COR-L47 (cell line): ENCODE measurements at places on chromosomes 2 and 18.

DNA sequence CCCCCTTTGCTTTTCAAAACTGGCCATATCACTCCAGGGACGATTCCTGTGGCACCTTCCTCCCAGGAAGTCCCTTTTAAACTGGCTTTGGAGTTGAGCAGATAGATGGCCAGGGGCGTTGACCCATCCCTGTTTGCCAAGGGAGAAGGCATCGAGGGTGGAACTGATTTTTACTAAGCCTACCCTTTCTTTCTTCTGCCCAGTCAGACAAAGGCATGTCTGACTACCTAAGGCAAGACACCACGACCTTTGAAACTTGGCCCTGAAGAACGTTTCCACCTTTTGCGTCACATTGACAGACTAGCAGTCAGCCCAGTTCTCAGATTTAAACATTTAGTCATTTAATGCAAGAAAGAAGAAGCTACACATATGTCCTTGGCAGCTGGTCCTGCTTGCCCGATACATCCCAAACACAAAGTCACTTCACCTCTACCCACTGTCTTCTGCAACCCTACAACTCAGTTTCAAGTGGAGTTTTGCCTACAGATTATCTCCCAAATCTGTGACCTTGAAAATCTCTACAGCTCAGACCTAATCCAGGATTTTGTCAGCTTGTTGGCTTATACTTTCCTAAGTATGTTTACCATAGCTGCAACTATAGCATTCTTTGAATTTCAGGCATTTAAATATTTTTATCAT is 102.2 kb upstream of the IL1R2 start:
- no peak for DNase-seq

DNA sequence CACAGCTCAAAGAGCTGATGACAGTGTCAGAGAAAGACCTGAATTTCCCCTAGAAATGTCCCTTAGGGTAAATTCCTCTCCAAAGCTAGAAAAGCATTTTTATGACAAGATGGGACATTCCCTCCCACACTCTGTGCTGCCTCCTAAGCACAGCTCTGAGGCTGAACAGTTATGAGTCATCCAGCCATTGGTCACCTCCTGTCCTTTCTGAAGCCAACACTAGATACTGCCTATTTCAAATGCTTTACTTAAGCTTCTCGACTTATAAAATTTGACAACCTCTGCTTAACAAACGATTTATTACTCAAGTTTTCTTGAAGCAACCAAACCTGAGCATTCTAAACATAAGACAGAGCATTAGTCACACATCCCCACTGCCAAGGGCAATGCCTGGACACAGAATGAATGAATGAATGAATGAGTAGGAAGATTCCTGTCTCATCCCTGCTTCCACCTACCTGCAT is 35.4 kb downstream of the B4GALT6 start:
- no peak for DNase-seq

- no peak for DNase-seq
Observed at GRCh38 chr2:3669656-3670055, 11.7 kb downstream of the ALLC start.

GRCh38 chr18:13583576-13584550 is 142.5 kb downstream of the FAM210A start:
- no peak for DNase-seq

DNA sequence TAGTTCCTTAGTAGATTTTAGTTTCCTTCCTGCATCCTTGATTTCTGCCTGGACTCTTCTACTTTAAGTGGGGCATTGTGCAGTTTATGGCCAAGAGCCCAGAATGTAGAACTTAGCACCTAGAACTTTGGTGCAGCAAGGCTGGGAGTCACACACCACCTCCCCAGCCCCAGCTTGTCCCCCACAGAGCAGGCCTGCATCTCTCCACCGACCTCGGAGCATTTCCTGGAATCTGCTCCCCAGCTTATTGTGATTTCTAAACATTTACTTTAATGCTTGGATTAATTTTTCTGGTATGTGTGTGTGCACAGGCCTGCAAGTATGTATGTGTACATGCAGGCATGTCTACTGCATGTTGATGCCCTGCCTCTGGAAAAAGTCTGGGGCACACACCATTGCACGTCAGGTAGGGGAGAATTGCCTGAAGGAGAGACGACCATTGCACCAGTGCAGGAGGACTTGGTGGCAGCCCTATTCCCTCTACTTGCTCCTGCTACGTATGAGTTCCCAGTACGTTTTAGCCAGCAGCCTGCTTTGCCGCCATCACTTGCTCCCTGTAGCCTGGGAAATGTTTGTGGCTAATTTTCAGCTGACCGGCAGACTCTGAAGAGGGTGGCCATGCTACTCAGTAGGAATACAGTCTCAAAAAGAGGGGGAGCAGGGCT is 419.9 kb upstream of the HS6ST1 start:
- DNase-seq: no peak

GRCh38 chr2:71681626-71682025 is 228.3 kb downstream of the DYSF start:
- no peak for DNase-seq

DNA sequence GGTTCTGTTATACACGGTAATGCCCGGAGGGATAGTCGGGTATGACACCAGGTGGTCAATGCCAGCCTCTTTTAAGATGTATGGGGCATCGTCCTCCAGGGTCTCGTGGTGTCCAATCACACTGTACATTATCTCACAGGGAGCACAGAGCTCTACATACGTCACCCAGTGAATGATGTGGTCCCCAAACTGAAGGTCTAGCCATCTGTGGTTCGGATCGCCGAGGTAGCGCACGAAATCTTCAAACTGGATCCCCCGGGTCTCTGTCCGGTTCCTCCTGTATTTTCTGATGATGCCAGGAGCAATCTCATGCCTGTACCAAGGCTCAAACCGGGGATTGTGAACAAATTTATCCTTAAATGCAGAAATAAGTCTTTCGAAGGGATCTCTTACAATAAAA is 24.1 kb downstream of the CHST10 start:
- no peak for DNase-seq

DNA sequence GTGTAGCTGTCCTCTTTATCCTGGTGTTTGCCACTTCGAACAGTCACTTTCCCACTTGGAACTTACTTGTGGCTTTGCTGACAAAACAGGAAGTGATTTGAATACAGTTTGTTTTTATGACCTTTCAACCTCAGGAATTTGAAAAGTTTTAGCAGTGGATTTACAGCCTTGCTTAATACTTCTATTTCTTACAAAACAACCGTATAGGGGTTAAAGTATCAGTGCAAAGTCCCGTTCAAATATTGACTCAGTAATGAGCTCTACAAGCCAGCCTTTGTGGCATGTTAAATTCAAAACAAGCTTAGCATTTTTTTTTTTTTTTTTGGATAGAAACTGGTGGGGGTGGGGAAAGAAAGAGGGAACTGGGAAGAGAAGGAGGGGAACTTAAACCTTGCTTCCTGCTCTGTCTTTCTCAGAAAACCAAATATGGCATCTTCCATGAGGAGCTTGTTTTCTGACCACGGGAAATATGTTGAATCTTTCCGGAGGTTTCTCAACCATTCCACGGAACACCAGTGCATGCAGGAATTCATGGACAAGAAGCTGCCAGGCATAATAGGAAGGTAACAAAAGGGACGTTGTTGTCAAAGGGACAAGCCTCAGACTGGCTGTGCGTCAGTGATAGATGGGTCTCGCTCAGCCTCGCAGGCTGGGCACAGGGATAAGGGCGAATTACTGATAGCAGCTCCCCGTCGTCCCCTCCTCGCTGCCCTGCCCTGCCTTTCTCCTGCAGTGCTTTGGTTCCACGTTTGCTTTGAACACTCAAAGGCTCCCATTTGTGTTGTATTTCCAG is at the start of gene HNMT:
TSS of gene HNMT (plus strand) at position 408 of the 793 bp plus-strand sequence. CDS start at position 427, 19 bp downstream.
- DNase-seq: no peak

DNA sequence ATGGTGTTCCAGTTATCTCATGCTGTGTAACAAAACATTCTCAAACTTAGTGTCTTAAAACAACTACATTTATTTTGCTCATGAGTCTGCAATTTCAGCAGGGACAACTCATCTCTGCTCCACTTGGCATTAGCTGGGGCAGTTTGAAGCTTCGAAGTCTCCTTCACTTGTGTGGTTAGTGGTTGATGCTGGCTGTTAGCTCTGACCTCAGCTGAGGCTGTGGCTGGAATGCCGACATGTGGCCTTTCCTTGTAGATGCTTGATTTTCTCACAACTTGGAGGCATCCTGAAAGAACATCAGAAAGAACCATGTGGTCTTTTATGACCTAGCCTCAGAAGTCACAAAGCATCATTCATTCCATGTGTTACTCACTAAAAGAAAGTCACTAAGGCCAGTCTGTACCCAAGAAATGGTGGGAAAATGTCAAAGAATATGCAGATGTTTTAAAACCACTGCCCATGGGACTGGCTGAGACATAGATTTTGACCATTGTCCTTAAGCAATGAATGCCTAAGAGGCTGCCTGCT is 3.8 kb upstream of the TMSB10 start:
- DNase-seq: no peak

DNA sequence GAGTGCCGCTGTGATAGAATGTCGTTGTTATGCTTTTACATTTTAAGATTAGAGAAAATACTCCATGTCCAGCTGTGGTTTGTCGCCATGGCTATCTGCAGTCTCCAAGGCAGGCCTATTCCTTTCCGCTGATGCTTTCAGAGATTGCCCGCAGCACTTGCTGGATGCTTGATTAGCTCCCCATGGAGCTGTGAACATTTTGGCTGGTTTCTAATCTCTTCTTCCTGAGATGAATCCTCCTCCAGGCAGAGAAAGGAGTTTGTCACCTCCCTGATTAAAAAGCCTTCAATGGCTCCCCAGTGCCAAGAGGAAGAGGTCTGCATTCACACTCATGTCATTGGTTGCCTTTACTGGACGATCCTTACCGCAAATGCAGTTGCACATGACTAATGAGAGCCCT is 32.6 kb upstream of the LPIN1 start:
- DNase-seq: no peak

- no peak for DNase-seq
Observed at GRCh38 chr18:72840109-72840508, 27.7 kb downstream of the NETO1 start.

GRCh38 chr18:47418746-47419145 is 167.3 kb upstream of the SKOR2 start:
- no peak for DNase-seq

- no peak for DNase-seq
Observed at GRCh38 chr18:11245879-11246278, 96.5 kb upstream of the PIEZO2 start.

GRCh38 chr2:10005461-10006235 is 37.7 kb upstream of the KLF11 start:
- no peak for DNase-seq

DNA sequence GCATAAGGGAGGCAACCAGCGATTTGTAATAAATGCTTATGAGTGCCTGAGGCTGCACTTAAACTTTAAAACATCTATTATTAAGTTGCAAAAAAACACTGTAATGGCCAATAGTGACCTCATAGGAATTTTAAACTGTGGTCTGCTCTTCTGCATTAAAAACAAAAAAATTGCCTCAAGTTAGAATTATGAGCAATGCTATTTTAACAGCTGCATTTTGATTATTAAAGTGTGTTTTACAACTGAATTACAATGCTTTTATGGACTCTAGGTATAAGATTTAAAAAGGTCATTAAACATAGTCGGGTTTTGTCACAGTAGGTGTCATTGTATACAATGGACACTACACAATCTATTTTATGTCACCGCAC is 528.7 kb upstream of the FANCL start:
- DNase-seq: no peak

GRCh38 chr2:142323206-142323605 is 192.4 kb upstream of the LRP1B start:
- no peak for DNase-seq

GRCh38 chr2:153287109-153287801 is 191.3 kb downstream of the RPRM start:
- no peak for DNase-seq

GRCh38 chr2:133666621-133667020 is 98.4 kb upstream of the NCKAP5 start:
- DNase-seq: no peak

- DNase-seq: no peak
Observed at GRCh38 chr2:50116096-50117010, 915.6 kb downstream of the NRXN1 start.

GRCh38 chr2:111982822-111983221 is 72.2 kb upstream of the TMEM87B start:
- no peak for DNase-seq

GRCh38 chr2:180146541-180146940 is 139.4 kb upstream of the CWC22 start:
- no peak for DNase-seq

DNA sequence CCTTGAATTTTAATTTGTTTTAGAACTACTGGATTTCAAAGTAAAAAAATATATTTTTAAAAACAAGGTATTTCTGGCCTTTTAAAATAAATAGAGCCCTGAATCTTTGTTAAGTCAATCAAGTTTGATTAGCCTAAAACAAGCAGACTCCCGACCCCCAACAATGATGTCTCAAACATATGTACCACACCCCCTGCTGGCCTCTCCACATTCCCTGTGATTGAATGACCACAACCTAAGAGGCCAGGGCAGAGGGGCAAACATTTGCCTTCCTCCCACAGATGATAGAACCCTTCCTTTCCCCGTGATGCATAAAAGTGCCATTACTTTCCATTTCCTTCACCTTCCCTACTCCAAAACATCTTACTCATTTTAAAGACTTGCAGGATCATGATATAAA is 130.9 kb downstream of the STK39 start:
- peak; percentile 15 for DNase-seq

DNA sequence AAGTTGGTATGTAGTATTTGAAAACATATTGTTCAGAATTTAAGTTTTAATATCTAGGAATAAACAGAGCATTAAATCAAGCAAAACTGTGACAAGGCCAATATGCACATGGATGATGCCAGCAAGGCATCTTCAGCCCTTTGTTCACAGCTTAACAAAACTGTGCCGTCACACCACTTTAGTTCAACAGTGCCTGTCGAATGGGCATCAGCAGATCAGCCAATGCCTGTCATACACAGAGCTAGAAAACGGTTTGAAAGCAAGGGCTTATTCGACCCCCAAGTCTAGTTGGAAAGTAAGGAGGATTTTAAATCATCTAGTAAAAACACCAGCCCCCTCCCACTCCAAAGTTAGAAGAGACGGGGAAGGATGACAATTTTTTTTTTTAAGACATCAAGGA is 16.7 kb downstream of the ZEB2 start:
- no peak for DNase-seq

- DNase-seq: no peak
Observed at GRCh38 chr2:142769761-142770160, 107.7 kb upstream of the KYNU start.

DNA sequence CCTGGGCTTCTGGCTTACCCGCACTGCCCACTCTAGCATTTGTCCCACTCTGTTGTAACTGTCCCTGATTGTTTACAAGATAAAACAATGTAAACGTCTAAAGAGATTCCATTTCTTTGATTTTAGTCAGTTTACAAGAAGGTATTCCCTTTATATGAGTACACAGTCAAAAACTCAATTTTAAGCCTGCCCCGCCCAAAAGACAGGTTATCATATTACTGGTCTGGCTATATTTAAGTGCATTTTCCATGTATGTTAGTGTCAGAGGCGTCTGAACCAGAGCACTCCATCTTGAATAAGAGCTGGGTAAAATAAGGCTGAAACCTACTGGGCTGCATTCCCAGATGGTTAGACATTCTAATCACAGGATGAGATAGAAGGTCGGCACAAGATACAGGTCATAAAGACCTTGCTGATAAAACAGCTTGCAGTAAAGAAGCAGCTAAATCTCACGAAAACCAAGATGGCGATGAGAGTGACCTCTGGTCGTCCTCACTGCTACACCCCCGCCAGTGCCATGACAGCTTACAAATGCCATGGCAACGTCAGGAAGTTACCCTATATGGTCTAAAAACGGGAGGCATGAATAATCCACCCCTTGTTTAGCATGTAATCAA is 15.0 kb downstream of the GPR45 start:
- no peak for DNase-seq

GRCh38 chr2:119460076-119460475 is 28.4 kb downstream of the TMEM37 start:
- DNase-seq: no peak

GRCh38 chr18:8967573-8967972 is 134.9 kb upstream of the NDUFV2 start:
- DNase-seq: no peak
